PC-3 (cell line): ENCODE measurements at places on chromosomes 6 and 20. TPM values are rescaled to one million over a fixed set of nuclear protein-coding genes. Genes with fewer than 3 reads are reported as not detected.

The TMEM30A gene
- total RNA-seq, result 35.7 and 36.8 TPM in 2 replicates

The GFRA4 gene
- total RNA-seq, result not detected in 2 replicates

The CLPSL2 gene
- total RNA-seq, result not detected in 2 replicates

The MOXD1 gene
- total RNA-seq, result 5.0 and 9.9 TPM in 2 replicates

The SAMD10 gene
- 7.4 and 13.4 TPM in 2 replicates for total RNA-seq

The C20orf144 gene
- 0.17 TPM in 1 of 2 replicates, not detected in the other for total RNA-seq

The MLN gene
- not detected in 2 replicates for total RNA-seq

The BTN1A1 gene
- total RNA-seq, result not detected in 2 replicates

The THBD gene
- total RNA-seq, result 3.1 and 4.5 TPM in 2 replicates
